ENCODE measurements at places on chromosomes 3 and 15. TPM values are rescaled to one million over a fixed set of nuclear protein-coding genes. Genes with fewer than 3 reads are reported as not detected.

LOXL1 gene
- 10.9 TPM for total RNA-seq

NPHP3 gene
- total RNA-seq = 20.7 TPM

HACD2 gene
- total RNA-seq = 23.2 TPM

KNG1 gene
- total RNA-seq = not detected

TMC3 gene
- total RNA-seq = not detected

GOLGA6A gene
- not detected for total RNA-seq

CAMP gene
- not detected for total RNA-seq

SETMAR gene
- total RNA-seq = 6.2 TPM

SAMD7 gene
- not detected for total RNA-seq

NDUFB5 gene
- 110 TPM for total RNA-seq

PIERCE2 gene
- not detected for total RNA-seq

FHIT gene
- 9.7 TPM for total RNA-seq

FGF7 gene
- total RNA-seq = not detected
